ENCODE measurements at places on chromosomes 1 and 21. TPM values are rescaled to one million over a fixed set of nuclear protein-coding genes. Genes with fewer than 3 reads are reported as not detected.

Gene KCNH1
- total RNA-seq, result 0.15 TPM

Gene RAB7B
- 0.78 TPM for total RNA-seq

Gene FAM110D
- total RNA-seq, result 5.6 TPM

Gene KRTAP13-4
- not detected for total RNA-seq

Gene ANKRD34A
- 0.67 TPM for total RNA-seq

Gene ERG
- 12.4 TPM for total RNA-seq

Gene ANKRD13C
- 28.3 TPM for total RNA-seq

Gene S100A4
- 257 TPM for total RNA-seq

Gene SCCPDH
- 21.3 TPM for total RNA-seq

Gene CCDC27
- total RNA-seq, result not detected

Gene BACE2
- total RNA-seq, result 31.9 TPM
